Kidney (tissue), 22 donors: ENCODE measurements at places on chromosomes 4 and X.

- no peak for DNase-seq
Measured at GRCh38 chr4:106454581-106454980, 86.0 kb upstream of the GIMD1 start.

GRCh38 chr4:186999686-187000085, 276.0 kb upstream of the FAT1 start:
- no peak for DNase-seq

GRCh38 chrX:115564243-115564642, 3.3 kb downstream of the PLS3 start:
- no peak for DNase-seq

GRCh38 chr4:133600008-133600407, 450.9 kb downstream of the PCDH10 start:
- no peak for DNase-seq

GRCh38 chr4:151486168-151486567, 77.2 kb downstream of the FHIP1A start:
- no peak for DNase-seq

DNA sequence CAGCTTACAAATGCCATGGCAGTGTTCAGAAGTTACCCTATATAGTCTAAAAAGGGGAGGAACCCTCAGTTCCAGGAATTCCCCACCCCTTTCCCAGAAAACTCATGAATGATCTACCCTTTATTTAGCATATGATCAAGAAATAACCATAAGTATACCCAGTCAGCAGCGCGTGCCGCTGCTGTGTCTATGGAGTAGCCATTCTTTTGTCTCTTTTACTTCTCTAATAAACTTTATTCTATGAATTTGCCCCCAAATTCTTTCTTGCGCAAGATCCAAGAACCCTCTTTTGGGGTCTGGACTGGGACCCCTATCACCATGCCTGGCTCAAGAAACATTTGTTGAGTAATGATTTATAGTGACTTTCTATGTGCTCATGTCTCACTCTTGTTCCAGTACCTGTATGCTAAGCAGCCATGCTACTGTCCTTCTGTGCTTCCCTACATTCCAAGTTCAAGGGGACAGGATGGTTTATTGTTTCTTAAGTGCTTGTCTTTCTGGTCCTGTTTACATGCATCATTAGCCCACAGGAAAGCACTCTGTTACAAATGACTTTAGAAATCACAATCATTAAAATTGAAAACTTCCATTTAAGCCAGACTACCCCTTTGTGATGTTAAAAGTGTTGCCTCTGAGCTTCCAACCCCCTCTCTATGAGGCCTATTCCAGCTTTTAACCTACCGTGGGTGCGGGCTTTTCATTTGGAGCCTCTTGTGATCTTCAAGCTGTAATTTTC, 63.4 kb upstream of the S100G start:
- DNase-seq, result no peak

GRCh38 chrX:6568031-6568430, 33.1 kb upstream of the VCX3A start:
- no peak for DNase-seq

DNA sequence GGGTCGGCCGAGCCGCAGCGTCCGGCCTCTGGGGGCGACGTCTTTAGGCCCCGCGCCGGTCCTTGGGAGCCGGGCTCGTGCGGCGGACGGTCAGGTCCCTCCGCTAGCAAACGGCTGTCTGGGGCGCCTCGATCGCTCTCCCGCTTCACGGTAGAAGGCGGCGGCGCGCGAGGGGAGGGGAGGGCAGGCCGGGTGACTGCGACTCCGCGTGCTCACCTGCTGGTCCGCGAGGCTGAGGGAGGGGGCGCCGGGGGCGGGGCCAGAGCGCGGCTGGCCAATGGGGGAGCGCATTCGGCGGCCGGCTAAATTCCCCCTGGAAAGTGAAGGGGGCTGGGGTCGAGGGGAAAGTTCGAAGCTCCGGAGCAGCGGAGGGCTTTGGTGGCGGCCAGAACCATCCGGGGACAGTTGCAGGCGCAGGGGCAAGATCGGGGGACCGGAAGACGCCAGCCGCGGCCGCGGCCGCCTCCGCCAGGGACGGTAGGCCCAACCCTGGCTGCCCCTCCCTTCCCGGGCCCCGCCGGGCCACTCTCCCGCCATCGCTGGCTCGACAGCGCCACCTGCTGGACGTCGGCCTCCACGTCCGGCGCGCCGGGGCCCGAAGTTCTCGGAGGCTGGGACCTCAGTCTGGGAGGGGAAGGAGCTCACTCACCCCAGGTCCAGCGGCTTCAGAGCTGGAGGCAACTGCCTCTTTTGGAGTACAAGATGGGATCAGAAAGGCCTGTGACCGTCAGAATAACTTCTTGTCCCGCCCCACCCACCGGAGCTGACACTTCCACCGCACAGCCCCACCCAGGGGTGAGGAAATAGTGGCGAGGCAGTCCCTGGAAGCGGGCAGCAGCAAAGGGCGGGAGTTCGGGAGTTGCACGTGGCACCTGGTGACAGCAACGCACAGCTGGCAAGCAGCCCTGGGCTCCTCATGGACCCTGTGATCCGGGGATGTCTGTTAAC, 49.9 kb downstream of the ELF4 start:
- DNase-seq, result peak; percentile 85

DNA sequence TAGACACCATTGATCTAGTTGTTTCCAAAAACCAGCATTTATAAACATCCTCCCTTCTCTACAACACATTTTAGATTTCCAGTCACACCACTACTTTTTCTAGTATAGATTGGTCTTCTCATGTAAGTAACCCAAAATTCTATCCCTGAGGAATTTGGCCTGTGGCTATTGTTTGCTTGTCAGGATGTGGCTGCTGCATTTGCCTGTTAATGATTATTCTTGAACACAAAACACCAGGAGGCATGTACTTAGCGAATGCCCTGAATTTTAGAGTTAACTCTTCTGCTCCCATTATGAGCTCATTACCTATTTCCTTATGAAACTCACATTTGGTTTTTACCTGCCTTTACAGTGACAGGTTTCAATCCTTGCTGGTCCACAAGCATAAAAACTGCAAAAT, 102.0 kb upstream of the FSTL5 start:
- no peak for DNase-seq

- no peak for DNase-seq
Measured at GRCh38 chrX:47172549-47172948, 21.1 kb upstream of the UBA1 start.

DNA sequence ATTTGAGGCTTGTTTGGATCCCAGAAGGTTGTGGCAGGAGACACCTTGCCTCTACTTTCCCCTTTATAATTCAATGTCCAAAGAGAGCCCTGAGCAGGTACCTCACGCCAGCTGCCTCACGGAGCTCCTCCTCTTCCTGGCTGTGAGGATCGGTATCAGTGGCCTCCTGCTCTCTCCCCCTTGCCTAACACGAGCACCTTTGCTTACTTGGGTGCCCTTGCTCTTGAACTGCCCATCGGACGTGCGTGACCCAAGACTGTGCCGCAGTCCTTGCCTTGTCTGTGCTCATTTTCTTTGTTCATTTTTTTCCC, 27.8 kb upstream of the MSANTD1 start:
- no peak for DNase-seq

DNA sequence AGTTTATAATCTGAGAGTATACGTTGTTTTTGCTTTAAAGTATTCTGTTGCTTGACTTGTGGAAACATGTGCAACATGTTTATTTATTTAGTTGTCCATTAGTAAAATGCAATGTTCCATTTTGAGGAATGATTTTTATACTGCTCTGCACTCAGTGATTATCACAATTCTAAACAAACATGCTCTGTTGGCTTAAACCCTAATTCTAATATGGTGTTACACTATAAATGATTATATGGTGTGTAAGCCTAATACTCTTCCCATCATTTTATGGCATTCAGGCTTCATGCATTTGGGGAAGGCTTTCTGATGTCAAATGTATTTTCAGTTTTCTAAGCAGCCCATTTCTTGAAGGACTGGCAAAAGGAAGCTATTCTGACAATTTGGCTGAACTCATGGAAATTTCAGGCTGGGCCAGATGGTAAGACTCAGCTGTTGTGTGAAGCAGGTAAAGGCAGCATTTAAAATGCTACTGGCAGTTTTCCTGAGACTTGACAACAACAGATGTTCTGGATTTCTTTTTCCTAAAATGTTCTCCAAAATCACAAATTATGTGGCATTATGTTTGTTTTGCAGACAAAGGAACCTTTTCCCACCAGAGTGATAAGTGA, 336.7 kb upstream of the GNPDA2 start:
- peak; percentile 78 for DNase-seq

DNA sequence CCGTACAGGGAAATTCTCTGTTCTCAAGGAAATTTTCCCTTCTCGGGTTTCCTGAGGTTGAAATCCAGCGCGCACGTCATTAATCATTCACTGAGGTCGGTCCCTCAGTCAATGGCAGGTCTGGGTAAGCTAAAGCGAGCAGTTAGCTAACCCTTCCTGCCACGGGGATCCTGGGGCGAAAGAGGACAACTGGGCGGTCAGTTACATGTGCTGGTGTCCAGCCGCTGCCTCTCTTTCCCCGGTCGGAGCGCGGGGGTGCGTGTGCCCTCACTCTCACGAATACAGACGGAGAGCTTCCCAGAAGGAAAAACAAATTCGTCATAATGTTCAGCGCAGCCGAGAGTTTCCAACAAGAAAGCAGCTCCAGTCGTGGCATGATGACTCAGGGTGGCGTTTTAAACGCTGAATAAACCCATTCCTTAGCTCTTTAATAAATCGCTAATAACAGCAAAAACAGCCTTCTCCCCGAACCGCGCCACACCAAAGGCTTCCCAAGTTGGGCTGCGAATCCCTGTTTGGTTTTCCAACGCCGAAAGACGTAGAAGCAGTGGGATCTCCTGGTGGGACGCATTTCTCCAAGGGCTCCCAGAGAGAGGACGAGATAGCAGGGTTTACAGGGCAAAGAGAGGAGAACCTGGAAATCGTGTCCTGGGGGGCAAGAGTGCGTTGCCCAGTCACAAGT, 752 bp upstream of the FGF5 start:
- DNase-seq, result peak; percentile 66

GRCh38 chr4:47383829-47384427, 79.6 kb downstream of the COMMD8 start:
- DNase-seq, result peak; percentile 48

DNA sequence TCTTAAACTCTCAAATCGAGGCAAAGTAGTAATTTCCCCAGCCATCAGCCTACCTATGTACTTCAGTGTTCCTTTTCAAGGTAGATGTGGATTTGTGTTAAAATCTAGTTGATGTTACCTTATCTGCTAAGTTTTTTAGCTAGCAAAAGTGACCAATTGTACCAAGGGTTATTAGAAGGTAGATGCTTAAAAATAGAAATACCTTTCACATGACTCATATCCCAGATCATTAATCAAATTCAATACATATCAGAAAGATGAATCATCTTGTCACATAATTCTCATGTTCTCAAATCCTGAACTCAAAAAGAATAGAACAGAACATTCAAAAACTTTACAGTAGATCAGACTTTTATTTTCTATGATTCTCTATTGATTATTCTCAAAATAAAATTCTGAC, 3.5 kb downstream of the ENAM start:
- DNase-seq, result no peak
